RKO (cell line): ENCODE measurements at places on chromosomes 4 and X.

DNA sequence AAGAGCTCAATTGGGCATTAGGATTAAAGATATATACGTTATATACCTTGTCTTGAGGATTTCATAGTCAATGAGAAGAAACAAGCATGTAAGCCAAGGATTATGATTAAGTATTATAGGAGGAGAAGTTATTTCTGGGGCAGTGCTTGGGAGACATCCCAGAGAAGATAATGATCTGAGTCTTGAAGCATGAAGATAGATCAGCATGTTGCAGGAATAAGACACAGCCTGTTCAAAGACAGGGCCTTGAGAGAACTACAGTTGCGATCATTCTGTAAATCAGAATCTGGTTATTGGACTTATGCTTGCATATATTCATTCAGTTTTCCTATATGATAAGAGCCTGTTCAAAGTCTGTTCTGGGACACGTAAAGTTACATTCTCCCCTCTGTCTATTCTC lies 862.2 kb upstream of the FTHL17 start:
- DNase-seq, result no peak

- DNase-seq, result no peak
These were observed 230.8 kb upstream of the AGTR2 start for GRCh38 chrX:115939636-115940160.

DNA sequence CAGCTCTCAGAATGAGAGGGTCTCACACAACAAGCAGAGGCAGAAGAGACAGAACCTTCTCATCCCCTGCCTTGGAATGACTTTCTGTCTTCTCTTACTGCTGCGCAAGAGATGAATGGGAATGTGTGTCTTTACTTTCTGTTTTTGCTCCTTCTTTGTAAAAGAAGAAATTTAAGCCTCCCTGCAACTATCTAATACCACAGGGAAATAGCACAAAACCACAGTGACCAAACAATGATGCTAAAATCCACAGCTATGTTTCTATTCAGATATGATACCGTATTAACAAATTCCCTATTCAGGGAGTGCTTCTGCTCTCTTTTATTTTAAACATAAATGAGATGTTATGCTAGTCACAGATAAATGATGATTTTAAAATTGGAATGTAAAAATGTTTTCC lies 173.8 kb upstream of the RAI2 start:
- no peak for DNase-seq

DNA sequence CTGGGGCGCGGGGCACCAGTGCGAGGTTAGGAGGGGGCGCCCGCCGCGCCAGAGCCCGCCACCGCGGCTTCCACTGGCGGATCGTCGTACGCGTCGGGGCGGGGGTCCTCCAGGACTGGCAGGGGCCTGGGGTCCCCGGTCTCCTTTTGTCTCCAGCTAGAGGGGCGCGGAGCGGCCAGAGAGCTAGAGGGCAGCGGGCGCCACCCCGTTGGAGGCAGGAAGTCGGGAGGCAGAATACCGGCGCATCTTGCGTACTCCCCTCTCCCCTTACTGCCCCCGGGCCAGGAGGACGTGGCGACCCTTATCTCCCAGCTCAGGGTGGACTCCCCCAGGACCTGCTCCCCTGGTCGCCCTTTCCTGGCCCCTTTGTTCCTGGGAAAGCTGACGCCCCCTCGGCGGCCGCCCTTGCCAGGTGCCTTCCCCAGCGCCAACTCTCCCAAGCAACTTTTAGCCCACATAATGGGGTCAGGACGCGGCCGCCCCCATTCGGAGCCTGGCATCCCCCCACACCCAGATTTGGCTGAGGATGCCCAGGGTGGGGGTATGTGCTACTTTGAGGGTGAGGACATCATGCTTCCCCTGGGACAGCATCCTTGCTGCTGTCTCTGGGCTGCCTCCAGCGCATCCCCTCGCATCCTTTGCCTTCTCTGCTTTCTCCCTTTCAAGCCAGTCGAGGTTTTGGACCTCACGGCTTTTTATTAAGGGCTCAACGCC lies 933 bp downstream of the CNKSR2 start:
- no peak for DNase-seq

DNA sequence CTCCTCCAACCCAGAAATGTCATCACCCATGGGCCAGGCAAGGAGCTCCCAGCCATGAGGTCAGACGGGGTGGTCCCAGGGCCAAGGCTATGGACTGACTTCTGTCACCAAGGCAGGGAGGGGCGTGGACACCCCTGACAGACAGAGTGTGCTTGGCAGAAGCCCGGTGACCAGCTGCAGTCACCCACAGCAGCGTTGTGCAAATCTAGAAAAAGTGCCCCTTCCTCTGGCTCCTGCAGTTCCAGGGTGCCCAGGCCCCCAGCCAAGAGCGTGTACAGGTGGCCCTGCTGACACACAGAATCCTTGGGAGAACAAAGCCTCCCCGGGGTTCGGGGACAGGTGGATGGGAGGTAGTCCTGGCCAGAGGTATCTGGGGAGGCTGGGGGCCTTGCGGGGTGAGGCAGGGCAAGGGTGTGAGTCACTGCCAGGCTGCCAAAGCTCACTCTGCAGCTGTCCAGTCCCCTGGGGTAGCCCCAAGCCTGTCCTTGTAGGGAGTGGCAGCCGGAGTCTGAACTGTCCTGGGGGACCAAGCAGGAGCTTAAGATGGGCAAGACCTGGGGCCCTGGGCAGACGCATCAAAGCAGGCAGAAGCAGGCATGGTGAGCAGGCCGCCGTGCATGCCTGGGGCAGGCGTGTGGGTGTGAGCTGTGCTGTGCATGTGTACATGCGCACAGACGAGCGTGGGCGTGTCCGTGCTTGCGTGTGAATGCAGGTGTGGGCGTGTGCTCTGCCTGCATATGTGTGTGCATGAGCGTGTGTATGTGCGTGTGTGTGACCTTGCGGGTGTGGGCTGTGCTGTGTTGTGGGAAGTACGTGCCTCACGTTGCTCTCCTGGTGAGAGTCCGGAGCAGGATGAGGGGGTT lies 3.3 kb downstream of the MYL5 start:
- peak; percentile 40 for DNase-seq

GRCh38 chr4:140777894-140778293 lies 21.7 kb upstream of the TBC1D9 start:
- DNase-seq, result no peak

GRCh38 chr4:60400593-60400992 lies 799.5 kb upstream of the ADGRL3 start:
- DNase-seq, result no peak

DNA sequence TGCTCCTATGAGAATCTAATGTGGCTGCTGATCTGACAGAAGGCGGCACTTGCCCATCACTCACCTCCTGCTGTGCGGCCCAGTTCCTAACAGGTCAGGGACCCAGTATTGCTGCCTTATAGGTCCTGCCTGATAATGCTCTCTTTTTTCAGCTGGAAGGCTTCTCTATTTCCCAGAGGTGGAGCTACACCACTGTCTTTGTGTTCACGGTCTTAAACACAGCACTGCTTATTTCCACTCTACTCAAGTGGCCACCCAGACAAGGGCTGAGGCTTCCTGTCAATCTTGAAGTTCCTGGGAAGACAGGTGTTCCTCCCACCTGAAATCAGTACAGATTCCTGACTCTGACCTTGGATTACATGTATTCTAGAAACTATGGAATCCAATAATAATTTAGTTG lies 270.6 kb downstream of the NR3C2 start:
- DNase-seq, result no peak

DNA sequence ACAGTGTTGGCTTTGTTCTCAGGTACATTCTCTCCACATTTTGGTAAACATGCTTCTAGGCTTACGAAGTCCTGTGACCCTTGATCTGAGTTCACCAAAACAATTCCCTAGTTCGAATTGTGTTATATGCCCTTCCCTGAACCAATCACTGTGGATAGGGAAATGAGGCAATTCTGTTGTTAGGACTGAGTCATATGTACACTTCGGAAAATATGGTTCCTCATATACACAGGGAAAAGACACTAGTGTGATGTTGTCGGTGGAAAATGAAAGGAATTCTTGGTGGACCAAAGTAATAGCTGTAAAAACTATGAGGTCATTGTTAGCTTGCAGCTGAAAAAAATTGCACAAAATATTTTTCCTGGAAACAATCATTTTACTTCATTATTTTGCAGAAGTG lies 46.6 kb upstream of the MAGEC2 start:
- no peak for DNase-seq

DNA sequence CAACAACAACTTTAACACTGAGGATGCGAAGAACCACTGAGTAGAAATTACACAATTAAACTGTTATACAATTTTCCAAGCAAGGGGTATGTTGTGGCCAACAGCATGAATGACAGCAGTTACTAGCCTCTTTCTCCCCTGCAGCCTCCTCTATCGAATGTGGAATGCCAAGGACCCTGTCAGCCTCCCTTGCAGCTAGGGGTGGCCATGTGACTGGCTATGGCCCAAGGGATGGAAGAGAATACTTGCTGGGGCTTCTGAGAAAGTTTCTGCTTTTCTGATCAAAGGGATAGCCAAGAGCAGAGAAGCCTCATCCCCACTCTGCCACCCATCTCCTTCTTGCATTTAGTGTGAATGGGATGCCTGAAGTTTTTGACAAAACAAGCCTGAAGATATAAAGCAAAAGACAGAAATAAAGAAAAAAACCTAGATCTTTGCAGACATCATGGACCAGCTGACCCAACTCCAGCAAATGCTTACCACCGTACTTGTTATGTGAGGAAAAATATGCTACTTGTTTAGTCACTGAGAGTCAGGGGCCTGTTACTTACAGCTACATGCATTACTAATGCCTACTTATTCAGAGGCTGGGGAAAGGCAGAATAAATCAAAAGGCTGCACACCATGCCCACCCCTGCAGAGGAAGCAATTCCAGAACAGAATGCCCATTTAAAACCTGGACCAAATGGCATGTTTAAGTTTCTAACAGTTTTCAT lies 32.0 kb downstream of the DCTD start:
- no peak for DNase-seq

- DNase-seq, result no peak
These were observed 200.9 kb upstream of the ARHGEF9 start for GRCh38 chrX:63985906-63986305.

GRCh38 chrX:119236623-119237561 lies 807 bp downstream of the PGRMC1 start:
- DNase-seq, result peak; percentile 71

DNA sequence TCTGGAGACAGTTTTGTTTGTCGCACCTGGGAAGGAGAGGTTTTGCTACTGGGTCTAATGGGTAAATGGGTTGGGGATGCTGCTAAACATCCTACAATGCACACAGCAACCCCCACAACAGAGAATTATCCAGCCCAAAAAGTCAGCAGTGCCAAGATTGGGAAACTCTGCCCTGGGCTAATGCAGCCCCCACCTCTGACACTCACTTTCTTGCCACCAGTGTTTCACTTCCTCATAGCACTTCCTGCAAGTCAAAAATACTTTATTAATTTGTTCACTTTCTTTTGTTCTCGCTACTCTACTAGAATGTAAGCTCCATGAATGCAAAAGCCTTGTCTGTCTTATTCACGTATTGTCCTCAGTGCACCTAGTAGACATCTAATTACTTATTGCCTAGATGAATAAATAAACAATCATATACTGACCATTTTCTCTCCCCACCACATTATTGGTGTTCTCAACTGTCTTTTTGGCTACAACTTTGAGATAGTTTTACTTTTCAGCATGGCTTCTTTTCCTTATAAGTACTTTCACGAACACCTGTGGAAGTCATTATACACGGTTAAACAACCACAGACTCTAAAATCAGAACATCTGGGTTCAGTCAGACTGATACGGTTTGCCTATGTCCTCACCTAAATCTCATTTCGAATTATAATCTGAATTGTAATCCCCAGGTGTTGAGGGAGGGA lies 82.0 kb upstream of the PITX2 start:
- DNase-seq, result no peak

- no peak for DNase-seq
These were observed 103.1 kb upstream of the PCDH7 start for GRCh38 chr4:30616942-30617646.

GRCh38 chrX:38484607-38485498 lies 76.5 kb upstream of the TSPAN7 start:
- no peak for DNase-seq

- no peak for DNase-seq
These were observed 204.7 kb upstream of the JADE1 start for GRCh38 chr4:128604840-128605239.

DNA sequence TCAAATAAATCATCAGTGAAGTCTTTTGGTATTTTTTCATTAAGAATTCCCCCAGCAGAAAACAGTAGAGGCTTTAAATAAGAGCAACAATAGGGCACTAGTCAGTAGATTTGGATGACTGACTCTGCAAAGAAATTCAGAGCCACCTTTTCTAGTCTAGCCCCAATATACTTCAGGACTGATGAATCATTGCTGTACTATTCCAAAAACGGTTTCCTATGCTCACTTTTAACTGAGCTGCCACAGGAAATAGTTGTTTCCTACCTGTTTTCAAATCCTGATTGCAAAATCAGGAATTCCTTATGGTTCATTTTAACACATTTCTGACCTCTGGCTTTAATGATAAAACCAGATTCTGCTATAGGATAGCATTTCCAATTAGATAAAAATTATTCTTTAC lies 171.6 kb downstream of the NR3C2 start:
- no peak for DNase-seq

GRCh38 chr4:145178740-145179280 lies 1.6 kb downstream of the OTUD4 start:
- peak; percentile 48 for DNase-seq

DNA sequence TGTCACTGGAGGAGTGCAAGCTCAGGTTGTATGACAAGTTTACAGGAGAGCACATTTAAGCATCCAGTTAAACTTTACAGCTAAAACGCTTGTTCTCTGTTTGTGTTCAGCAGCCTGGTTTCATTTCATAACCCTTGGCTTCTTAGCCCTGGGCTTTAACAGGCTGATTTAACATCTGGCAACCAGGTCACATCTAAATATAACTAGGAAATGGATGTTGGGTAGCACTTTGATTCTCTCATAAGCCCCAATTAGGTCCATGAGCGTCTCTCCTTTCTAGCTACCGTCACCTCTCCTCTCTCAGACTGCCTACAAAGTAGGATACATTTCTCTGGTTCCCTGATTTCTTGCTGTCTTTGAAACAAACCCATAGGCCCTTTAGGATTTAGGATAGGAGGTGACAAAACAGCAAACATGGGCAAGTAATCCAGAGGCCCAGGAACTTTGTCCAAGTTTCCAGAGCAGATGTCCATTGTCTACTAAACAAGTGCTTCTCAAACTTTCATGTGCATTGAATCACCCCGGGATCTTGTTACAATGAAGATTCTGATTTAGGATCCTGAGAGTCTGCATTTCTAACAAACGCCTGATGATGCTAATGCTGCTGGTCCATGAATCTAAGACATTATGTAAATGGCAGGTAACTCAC lies 22.5 kb downstream of the OTUD6A start:
- no peak for DNase-seq

GRCh38 chrX:72714478-72714916 lies 391 bp upstream of the PHKA1 start:
- DNase-seq, result peak; percentile 63

GRCh38 chrX:142977128-142977914 lies 48.4 kb upstream of the SPANXN4 start:
- DNase-seq, result no peak

GRCh38 chr4:93203708-93204107 lies 624.8 kb upstream of the ATOH1 start:
- peak; percentile 67 for DNase-seq

DNA sequence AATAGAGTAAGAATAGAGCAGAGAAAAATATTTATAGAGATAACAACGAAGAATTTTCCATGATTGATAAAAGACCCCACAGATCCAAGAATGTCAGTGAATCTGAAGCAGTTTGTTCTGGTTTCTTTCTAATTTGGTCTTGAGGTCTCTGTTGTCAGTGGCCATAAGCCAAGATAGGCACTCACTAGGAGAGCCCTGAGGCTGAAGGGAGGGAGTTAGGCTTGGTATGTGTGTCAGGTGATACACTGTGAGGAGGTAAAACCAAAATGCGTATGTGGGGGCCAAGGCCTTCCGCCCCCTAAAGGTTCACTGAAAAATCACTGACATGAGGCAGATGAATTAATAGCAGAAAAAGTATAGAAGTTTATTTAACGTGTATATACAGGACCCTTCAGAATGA lies 382.3 kb upstream of the HTR2C start:
- no peak for DNase-seq
